ENCODE measurements at places on chromosomes 2 and 18.

DNA sequence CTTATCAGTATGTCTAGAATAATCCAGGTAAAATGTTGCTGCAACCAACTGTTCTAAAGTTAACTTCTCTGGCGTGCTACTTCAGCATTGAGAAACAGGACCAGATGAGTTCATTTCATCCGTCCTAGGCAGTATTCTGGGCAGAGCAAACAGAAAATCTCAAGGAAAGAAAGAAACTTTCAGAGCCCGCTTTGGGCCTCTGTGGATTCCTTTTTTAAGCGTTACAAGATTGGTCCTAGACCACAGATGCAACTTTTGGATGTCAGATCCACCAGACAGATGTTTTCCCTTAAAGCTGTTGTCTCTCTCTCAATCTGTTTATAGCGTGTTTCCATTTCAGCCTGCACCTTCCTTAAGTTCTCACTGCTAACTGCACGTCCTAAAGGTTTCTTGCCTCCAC, 75.0 kb downstream of the BCL2 start:
- DNase-seq, result no peak

DNA sequence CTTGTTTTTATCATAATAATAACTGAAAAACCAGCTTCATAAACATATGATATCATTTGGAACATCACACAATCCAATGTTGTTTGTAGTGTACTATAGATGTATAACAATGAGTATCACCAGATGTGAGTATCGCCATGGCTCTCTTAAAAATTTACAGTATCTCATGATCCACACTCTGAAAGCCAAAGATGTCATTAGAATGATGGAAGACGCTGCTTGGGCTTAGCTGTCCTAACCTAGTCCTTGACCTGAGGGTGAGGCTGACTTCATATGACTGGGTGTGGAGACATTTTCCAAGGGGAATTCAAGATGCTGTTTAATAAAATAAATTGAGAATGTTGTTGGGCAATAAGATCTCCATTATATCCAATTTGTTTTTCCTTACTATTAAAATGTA, 242.6 kb downstream of the RIT2 start:
- DNase-seq, result no peak

DNA sequence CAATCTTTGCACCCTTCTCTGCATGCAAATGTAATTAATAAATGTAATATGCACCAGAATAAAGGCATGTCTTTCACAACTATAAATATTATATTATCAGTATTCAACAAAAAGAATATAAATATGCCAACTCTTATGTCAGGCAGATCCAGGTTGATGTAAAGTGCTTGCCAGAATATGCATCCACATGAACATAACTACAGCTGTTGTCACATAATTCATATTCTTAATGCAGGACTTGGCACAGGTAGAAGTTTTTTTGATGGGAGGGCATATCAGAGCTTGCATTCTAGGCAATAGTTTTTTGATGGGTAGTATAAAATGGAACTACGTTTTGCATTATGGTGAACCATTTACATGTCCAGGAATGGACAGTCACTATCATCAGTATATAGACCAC, 544.3 kb downstream of the ZNF804A start:
- DNase-seq, result no peak

DNA sequence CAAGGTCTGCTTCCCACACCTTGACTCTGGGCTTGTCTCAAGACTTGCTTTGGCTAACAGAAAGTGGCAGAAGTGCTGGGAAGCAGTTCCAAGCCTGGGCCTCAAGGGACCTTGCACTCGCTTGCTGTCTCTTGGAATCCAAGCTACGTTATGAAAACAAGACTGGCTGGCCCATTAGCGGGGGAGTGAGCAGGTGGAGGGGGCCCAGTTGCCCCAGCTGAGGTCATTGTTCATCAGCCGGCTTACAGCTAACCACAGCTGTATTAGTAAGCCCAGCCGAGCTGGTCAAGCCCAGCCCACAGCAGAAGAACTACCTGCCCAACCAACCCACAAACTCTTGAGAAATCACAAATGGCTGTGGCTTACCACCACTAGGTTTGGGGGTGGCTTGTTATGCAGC, 63.1 kb downstream of the MARCO start:
- DNase-seq, result no peak

DNA sequence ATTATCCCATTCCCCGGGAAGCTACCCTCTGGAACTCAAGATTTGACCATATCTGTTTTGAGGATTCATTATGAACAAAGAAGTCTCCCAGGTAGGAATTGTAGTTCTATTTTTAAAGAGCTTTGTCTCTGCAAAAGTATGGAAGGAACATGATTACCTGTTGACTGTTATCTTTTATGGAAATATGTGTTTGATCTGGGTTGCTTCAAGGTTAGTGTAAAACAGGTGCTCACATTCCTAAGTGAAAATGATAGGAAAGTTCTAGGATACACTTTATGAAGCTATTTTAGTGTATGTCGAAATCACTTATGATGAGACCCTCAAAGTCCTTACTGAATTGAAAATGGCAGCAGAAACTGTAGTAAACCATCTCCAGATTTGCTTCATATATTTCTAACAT, 149.2 kb downstream of the PTRHD1 start:
- DNase-seq, result no peak

DNA sequence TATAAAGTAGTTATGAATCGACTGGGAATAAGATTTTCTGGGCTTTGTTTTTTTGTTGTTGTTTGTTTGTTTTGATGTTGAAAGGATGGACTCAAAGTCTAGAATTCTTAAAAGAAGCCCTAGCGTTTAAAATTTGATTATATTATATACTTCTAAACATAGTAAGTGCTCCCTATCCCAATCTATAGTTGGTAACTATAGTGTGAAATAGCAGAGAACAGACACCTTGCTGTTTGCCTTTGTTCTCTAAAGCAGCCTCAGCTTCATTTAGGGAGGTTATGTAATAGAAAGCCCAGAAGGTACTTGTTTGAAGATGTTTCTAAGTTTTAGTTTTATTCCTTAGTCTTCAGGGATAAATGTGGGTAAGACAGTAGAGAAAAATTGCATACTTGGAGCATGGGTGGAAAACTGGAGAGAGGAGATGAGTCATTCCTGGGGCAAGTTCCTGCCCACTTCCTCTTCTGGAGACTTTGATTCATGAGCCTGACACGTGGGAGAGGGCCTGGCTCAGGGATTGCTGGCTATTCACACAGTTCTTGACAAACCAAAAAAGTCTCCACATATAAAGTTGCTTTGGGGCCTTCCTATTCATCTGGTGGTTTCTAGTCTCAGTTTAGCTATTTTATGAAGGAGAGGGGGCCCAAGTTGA, 131.9 kb downstream of the MYO1B start:
- peak; percentile 28 for DNase-seq

- no peak for DNase-seq
Observed at GRCh38 chr2:121524685-121525425, 5.8 kb upstream of the RNU4ATAC start.

DNA sequence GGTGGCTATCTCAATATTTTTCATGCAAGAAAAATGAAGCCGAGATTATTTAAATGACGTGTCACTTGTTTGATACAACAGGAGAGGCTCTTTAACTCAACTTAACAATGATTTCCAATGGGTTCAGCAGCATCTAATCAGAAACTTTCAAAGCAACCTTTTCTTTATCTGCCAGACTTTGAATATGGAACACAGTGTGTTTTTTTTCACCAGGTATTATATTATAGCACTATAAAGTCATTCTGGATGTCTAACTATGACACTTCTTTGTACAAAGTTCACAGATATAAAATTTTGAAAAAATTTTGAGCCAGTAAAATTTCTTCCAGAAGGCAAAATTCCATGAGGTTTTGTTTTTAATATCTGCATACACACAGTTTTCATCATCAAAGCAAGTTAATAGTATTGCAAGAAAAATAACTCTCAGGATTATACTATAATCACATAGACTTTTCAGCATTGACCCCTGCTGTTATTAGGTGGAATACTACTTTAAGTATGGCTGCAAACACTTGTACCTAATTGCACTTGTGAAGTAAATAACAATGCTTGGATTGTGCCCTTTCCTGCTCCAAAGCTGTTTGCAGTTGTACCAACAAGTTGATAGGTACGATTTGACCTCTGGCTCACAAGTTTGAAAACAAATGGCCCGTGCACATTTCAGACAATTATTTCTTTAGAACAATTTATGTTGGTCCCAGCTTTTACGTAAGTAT, 44.0 kb upstream of the DSG1 start:
- DNase-seq, result no peak

- no peak for DNase-seq
Observed at GRCh38 chr18:46447323-46447722, 209.7 kb downstream of the LOXHD1 start.

- no peak for DNase-seq
Observed at GRCh38 chr18:69874058-69874457, 73.6 kb downstream of the CD226 start.

GRCh38 chr2:127700527-127701192, 637 bp upstream of the SFT2D3 start:
- no peak for DNase-seq

GRCh38 chr2:28647682-28648081, 103.9 kb upstream of the PPP1CB start:
- DNase-seq, result no peak

DNA sequence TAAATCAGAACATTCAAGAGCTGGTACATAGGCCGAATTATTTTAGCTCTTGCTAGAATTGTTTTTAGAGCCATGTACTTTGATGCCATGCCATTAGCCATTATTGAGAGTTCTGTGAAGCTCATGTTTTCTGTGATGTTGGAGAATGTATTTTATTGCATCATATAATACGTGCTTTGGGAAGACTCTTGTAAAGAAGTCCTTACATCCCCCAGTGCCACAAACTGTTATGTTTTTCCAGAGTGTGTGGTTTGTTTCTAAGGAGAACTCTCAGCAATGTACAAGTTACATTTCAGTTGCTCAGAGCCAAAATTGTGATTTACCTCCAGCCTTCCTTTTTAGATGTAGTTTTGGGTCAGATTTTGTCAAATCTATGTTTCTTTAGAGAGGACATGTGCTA, 148.6 kb downstream of the HAUS1 start:
- no peak for DNase-seq

DNA sequence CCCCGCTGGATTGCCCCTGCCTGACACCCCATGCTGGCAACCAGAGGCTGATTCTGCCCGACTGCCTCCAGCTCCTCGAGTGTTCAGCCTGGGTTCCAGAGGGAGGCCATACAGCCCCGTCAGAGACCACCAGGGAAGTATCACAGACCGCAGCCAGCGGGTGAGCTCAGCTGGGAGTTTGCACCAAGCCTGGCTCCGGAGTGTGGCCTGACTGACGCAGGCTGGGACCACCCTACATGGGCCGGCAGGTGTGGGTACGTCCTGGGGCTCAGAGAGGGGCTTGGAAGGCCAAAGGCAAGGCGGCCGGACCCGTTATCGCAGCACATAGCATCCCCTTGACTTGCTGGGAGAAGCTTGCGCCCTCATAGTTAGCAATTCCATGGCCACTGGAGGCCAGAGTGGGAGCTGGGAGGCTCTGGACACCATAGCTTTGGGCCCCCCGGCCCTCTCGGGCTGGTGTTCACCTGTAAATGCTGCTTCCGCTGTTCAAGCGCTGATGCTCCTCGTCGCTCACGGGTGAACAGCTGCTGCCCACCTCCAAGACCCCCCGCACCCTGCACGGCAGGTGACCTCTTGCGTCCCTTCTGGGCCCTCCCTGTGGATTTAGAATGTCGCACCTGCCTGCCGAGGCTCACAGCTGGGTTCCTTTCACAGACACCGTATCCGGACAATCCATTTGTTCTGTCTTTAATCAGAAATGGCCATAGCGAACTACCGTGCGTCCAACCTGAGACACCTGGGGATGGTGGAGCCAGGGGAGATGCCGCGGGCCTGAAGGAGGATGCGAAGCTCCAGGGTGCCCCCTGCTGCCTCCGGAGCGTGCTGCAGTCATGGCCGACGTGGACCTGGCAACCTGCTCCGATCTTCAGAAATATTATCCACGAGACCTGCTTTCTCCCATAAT, 31.2 kb upstream of the SLC66A3 start:
- DNase-seq, result peak; percentile 39

DNA sequence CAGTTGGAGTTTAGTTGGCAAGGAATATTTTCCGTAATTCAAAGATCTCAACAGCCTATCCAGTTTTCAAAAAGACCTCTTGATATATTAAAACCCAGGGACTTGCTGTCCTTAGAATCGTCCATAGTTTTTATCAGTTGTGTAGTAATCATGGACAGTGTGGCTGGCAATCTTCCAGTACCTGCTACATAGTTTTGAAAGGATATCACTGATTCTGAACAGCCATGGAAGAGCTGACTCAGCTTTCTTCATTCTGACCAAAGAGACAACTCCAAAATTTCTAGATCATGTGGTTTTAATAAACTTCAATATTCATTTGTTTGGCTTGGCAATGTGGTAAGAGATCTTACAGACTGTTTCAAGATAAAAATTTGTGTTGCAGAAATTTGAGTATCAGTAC, 616.7 kb downstream of the TDRD15 start:
- DNase-seq, result no peak

- no peak for DNase-seq
Observed at GRCh38 chr2:173298536-173299097, 56.1 kb upstream of the CDCA7 start.

DNA sequence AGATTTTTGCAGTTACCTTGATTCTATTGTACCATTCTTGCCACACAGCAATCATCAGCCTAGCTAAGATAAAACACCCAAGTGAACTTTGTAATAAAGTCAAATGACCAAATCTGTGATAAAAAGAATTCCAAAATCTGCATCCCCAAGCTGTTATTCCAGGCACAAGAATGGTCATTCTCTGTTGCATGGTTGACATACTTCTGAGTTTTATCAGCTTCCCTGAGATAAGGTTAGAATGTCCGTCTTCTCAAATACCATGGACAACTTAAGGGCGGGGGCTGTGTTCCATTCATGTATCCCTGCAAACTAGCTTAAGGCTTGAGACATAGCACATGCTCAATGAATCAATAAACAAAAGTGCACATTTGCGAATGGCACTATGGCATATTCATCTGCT, 8.1 kb upstream of the BMP10 start:
- DNase-seq, result no peak
